ENCODE measurements at places on chromosomes 11 and 22.

DNA sequence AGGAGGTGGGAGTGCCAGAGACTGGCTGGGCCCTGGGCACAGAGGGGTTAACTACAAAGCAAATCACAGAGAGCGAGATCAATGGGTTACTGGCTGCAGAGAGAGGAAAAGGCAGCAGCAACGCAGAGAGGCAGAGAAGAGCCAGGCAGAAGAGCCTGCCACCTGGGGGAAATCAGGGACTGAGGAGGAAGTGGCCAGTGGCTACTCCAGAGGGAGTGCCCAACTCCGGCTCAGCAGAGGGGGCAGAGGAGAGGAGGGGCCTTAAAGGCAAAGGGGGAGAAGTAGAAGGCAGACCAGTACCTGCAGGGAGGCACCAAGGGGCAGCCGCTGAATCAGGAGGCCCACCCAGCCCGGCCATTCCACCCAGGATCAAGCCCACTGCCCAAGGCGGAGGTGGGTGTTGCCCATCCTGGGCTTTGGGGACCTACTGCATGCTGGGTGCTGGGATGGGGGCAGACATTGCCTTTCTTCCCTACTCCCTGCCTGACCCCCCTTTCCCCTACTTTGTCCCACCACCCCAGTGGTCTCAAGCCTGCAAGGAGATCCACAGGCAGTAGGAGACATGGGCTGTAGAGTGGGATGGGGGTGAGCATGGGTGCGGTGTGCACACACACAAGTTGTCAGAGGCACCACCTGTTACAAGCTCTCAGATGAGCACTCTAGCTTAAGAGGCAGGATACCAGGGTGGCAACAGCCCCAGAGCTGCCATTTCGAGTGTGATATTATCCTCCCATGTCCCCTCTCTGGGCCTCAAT, 926 bp upstream of the GALR3 start:
- DNase-seq, result no peak

DNA sequence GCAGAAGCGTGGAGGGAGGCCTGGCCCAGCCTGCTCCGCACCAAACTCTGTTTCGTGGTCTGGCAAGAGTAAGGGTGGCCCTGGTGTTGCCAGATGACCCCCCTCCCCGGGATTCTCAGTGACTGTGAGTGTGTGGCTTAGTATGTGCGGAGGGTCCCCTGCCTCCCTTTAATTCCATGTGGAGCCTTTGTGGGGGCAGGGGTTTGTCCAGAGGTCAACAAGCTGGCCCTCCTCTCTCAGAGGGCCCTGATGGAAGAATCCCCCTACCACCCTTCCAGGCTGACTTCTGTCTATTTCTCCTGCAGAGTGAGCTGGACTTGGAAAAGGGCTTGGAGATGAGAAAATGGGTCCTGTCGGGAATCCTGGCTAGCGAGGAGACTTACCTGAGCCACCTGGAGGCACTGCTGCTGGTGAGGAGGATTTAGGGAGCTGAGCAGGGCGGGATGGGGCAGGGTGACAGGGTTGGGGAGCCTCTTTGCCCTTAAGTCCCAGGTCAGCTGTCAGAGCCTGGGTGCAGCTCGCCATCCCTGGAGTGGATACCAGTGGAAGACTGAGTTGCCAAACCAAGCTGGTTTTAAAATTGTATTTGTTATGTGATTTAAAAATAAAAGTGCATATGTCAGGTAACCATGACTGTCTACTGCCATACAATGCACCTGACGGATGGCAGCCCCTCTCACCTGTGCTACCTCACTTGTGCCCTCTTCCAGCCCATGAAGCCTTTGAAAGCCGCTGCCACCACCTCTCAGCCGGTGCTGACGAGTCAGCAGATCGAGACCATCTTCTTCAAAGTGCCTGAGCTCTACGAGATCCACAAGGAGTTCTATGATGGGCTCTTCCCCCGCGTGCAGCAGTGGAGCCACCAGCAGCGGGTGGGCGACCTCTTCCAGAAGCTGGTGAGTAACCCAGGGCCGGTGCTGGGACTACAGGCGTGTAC, 80.6 kb downstream of the BCR start:
- no peak for DNase-seq

DNA sequence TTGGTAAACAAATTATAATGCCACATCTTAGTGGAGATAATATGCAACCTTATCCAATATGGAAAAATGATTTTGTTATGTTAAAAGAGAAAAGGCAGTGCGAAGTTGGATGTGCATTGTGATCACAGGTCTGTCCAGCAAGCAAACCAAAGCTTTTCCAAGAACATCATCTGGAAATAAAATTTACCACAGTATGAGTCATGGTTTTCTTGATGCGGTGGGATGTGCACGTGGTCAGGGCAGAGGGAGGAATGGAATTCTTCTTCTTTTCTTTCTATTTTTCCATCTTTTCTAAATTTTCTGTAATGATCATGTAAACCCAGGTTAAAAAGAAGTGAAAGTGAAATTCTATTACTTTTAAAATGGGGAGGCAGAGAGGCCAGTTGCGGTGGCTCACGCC, 169.8 kb downstream of the C11orf91 start:
- no peak for DNase-seq

DNA sequence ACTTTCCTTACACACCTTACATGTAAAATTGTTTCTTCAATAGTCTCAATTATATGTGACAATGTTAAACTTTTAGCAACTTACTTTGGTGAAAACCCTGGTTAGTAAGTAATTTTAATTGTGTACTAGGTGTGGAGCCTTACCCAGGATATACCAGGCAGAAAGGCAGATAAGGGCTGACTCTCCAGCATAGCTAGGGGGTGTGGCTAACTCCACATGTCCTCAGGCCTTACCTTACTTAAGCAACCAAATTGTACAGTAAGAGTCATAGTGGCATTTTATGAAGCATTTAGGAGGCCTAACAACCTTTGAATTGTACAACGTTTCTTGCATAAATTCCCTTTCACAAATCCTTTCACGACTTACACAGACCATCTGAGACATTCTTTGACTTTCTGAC, 118.2 kb upstream of the OR9Q1 start:
- no peak for DNase-seq

GRCh38 chr11:35927682-35928081, 16.2 kb upstream of the LDLRAD3 start:
- no peak for DNase-seq

- DNase-seq, result no peak
Measured at GRCh38 chr22:32829451-32829851, 27.9 kb downstream of the TIMP3 start.

DNA sequence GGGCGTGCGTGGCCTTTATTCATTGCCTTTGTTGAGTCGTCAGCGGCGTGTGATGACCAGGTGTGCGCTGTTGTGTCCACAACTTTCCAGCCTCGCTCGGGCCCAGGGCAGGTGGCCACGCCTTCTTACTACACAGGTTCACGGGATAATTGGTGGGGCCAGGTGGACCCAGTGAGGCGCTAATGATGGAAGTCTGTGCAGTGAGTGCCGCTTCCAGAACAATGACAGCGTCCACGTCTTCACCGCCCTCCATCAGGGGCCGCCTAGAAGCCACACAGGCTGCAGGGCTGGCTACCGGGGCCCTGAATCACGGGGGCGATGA, 1197.3 kb downstream of the BRD1 start:
- DNase-seq, result no peak

DNA sequence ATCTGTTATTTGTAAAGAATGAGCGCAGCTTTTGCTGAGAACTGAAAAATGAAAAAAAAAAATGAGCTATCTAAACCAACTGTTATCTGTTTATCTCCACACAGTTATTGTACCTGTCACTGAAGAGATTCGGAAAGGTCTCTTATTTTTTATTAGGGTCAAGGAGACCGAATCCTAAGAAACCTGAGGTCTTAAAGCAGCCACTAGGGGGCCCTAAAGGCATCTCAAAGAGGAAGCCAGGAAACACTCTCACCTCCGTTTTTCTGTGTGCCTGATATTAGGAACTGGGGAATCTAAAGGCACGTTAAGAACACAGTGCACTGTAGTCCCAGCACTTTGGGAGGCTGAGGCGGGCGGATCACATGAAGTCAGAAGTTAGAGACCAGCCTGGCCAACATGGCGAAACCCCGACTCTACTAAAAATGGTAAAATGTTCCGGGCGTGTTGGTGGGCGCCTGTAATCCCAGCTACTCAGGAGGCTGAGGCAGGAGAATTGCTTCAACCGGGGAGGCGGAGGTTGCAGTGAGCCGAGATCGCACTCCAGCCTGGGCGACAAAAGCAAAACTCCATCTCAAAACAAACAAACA, 3.5 kb upstream of the LARGE1 start:
- DNase-seq, result peak; percentile 46

DNA sequence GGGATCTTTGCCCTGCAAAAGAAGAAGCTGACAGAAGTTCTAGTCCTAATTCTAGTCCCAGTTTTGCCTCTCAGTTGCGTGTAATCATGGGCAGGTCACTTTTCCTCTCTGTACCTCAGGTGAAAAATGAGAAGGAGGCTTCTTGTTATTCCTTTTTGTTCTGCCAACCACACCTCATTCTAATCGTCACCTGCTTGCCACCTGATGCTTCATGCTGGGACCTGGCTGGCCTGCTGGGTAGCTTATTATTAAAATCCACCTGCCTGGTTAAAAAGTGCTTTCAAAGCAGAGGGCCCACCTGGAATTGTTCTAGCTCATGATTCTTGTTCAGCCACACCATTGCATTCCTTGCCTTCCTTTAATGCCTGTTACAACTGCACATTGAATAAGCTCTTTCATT, 8.4 kb upstream of the ALG8 start:
- DNase-seq, result no peak

GRCh38 chr11:32396331-32396730, 39.0 kb downstream of the WT1 start:
- DNase-seq, result no peak

DNA sequence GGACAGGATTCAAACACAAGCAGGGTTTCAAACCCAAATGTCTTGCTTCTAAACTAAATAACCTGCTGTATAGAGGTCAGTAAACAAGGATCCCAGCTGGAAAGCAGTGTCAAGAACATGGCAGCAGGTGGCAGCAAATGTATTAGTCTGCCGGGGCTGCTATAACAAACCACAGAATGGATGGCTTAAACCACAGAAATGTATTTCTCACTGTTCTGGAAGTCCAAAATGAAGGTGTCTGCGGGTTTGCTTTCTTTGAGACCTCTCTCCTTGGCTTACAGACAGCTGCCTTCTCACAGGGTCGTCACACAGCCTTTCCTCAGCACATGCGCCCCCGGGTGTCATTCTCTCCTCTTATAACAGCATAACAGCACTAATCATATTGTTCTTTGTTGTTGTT, 65.1 kb upstream of the LRRC55 start:
- no peak for DNase-seq

- no peak for DNase-seq
Measured at GRCh38 chr11:132139181-132139580, 768.8 kb downstream of the NTM start.

GRCh38 chr11:79076526-79077115, 364.2 kb downstream of the TENM4 start:
- DNase-seq, result no peak

DNA sequence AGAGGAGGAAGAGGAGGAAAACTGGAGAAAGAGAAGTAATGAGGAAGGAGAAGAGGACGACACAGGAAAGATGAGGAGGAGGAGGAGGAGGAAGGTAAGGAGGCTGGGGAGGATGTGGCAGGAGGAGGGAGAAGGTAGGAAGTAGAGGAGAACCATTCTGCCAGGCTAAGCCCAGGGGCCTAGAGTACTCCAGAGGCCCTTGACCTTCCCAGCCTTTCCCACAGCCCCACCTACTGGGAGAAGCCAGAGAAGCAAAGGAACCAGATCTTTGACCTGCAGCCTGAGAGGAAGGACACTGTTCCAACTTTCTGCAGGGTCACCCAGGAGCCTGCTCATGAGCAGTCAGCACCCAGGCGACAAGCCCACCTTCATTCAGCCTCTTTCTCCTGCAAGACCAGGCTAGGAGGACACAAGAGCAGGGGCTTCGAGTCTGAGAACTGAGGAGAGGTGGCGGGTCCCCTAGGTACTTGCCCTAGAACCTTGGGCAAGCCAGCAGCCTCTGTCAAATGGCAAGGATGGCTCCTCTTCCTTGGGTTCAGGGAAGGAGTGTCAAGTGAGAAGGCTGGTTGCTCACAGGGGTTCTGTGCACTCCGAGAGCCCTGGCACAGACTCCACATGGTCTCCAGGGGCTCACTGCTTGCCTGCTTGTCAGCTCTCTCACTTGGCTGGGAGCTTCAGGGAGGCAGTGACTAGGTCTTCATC, 27.9 kb upstream of the OAF start:
- DNase-seq, result peak; percentile 23

DNA sequence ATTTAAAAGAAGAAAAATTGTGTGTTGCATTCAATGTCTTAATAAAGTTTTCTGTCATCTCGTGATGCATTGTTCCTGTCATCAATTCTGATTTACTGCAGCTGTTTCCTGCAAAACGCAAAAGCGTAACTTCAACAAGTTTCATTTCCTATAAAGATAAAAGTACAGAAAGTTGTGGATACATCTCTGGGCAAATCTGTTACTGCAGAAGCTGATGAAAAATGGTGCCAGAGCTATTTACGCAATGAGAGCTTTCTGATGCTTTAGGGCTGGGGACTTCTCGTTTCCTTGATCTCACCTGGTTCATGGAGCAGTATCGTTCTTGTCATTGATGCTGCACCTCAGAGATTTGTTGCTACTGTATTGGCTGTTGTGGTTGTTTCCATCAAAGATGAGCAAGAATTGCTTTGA, 15.5 kb upstream of the MS4A12 start:
- no peak for DNase-seq

- no peak for DNase-seq
Measured at GRCh38 chr22:25192406-25192805, 7.3 kb upstream of the CRYBB3 start.

DNA sequence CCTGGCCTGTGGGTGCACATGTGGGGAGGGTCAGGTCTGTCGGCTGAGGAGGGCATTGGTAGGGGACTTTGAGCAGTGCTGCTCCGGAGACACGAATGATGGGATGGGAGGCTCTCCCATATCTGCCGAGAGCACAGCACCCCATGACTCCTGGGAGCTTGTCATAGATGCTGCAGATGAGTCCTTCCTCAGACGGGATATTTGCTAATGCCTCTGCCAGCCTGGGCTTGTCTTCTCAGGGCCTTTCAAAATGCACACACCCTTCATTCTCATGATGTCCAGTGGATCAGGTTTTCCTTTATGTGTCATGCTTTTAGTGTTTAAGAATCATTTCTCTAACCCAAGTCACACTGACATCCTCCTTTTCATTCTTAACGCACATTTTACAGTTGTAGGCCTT, 8.1 kb upstream of the RNH1 start:
- DNase-seq, result no peak

DNA sequence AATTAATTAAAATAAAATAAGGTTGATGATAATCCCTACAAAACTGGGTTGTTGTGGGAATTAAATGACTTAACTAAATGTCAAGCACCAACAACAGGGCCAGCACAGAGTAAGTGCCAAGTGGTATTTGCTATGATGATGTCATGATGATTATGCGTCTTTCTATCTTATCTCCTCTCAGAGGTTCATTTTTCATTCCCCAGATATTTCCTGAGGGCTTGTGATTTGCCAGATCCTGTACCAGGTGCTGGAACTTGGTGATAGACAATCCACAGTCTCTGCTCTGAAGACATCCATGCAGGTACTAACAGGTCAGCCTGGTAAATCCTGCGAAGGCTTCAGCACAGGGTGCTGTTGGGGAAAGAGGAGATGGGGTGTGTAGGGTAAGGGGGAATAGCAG, 8.1 kb upstream of the MYH9 start:
- no peak for DNase-seq

GRCh38 chr22:45472426-45472825, 30.3 kb upstream of the FBLN1 start:
- no peak for DNase-seq

GRCh38 chr22:28029201-28029948, 110.3 kb upstream of the PITPNB start:
- no peak for DNase-seq

GRCh38 chr22:26245001-26245400, 75.7 kb downstream of the SEZ6L start:
- no peak for DNase-seq

All from progenitor cell of endocrine pancreas (in vitro differentiated cells).